ENCODE measurements at places on chromosomes 16 and 17.
A peak's percentile ranks its signal among the peaks of the same experiment; 100 is the strongest.

- no peak for DNase-seq
These were observed 46.4 kb downstream of the NKD1 start for GRCh38 chr16:50594308-50595260.

GRCh38 chr16:7976125-7976524, 614.2 kb downstream of the TMEM114 start:
- no peak for DNase-seq

GRCh38 chr16:21990381-21990944, 10.5 kb downstream of the PDZD9 start:
- DNase-seq, result no peak

DNA sequence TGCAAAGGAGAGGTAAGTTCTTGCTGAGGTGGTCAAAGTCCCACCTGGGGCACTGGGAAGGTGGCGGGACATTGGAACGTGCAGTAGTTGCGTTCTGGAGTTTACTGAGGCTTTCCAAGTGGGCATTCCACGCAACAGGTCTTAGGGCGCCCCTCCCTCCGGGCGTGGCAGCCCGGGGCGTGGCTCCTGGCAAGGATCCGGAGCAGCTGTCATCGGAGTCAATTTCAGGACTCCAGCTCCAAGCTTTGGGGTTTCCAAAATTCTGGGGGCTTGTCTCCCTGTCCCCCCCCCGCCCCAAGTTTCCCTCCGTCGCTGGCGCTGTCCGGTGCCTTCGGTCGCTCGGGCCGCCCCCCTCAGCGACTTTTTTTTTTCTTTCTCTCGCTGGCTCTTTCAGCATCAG, 43.1 kb upstream of the AMZ2 start:
- DNase-seq, result peak; percentile 38

GRCh38 chr17:4247971-4248388, 15.8 kb downstream of the ANKFY1 start:
- no peak for DNase-seq

DNA sequence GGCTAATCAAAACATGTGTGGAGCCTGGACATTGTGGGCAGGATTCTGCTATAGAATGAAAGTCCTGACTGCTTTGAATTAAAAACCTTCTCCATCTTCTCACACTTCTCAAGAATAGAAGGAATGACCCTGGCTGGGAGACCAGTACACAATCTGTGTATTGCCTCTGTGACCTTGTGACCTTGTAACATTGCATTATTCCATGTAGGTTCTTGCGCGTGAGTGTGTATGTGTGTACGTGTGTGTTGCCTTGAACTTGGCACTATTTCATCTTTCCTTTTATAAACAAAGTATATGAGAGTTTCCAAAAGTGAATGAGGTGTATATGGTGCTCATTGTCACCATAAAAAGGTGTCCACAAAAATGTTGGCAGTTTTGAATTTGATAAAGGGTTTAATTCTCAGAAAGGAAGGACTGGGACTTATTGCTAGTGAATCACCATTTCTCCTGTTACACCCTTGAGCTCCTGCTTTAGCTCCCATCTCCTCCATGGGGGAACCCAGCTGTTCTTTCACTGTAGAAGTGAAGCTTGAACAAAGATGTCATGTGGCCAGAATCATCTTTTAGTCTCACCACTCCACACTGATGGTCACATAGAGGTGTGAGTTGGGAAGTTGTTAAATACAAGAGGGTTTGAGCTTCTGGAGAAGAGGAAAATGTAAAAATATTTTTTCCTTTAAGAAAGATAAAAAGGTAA, 244.9 kb downstream of the FTO start:
- DNase-seq, result no peak

DNA sequence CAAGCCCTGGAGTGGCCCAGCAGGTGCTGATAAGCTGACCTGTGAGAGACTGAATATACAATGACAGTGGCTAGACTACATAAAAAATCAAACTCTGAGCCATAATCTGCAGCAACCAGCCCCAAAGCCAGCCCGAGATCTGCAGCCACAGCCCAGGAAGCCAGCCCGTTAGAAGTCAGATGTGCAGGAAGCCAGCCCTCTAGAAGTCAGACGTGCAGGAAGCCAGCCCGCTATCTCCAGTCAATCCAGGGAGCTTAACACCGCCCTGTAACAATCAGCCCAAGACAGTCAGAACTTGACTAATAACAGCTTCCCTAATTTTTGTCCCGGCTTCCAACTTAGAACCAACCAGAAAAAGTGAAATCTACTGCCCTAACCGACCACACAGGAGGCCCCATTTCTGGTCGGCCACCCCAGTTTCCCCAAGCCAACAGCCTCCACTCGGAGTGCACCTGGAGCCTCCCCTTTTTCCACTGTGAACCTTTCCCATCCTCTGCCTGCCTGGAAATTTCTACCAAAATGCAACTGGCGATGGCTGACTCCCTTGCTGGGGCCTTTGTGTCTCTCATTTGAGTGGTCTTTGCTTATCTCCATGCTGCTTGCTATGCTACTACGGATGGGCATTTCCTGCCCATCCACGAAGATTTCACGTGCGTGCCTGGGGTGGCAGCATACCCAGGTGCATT, 769.3 kb downstream of the KCNJ18 start:
- no peak for DNase-seq

DNA sequence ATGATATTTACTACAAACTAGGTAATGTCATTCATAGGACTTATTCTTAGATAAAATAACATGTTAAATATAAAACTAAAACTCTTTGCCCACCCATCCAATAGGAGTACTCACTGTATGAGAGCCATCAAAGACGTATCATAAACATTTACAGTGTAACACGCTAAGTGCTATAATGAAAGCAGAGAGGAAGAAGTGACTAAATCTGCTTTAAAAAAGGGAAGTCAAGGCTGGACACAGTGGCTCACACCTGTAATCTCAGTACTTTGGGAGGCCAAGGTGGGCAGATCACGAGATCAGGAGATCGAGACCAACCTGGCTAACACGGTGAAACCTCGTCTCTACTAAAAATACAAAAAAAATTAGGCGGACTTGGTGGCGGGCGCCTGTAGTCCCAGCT, 32.4 kb downstream of the SPAG9 start:
- no peak for DNase-seq

Measured in A549 (cell line).